ENCODE measurements at places on chromosomes 11 and 22.

GRCh38 chr11:559712-560304, 730 bp downstream of the LMNTD2 start:
- no peak for DNase-seq

GRCh38 chr11:112294688-112295340, 34.2 kb upstream of the PLET1 start:
- DNase-seq, result no peak

GRCh38 chr11:68343761-68344256, 31.4 kb downstream of the LRP5 start:
- no peak for DNase-seq

DNA sequence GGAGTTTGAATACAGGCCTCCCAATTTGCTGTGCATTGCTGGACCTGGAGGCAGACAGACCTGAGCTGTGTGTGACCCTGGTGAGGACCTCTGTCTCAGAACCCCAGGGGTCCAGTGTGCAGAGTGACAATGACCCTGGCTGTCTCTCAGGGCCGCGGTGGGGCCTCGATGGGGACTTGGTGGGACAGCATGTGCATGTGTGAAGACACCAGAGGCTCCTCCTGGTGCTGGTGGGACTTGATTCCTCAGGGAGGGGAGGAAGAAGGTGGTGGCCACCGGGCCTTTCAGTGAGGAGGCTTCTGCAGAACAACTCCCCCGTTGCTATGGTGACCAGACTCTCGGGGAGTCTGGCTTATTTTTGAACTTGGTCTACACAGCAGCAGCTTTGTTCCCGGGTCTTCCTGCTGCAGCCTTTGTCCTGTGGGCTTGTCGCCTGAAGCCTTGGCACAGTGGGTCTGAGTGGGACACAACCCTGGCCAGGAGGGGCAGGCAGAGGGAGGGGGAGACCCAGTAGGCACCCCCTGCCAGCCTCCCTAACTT, 35.3 kb downstream of the MCM5 start:
- no peak for DNase-seq

GRCh38 chr22:46742576-46743221, 4.6 kb upstream of the CERK start:
- no peak for DNase-seq

DNA sequence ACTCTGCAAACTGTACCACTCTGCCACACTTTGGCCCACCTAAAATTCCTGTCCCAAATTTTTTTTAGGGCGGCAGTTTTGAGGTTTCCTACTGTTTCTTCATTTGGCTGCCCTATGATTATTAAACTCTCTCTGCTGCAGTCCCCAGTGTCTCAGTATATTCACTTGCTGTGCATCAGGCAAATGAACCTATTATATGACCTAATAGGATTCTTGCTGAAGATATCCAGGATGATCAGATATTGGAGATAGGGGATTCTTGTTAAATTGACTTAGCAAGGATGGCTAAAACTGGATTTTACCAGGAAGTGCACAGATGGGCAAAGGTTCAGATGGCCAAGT, 410.8 kb upstream of the DDI1 start:
- no peak for DNase-seq

- DNase-seq, result no peak
Observed at GRCh38 chr22:25392584-25392983, 171.9 kb upstream of the GRK3 start.

GRCh38 chr11:11816511-11817314, 25.1 kb upstream of the USP47 start:
- DNase-seq, result peak; percentile 54

DNA sequence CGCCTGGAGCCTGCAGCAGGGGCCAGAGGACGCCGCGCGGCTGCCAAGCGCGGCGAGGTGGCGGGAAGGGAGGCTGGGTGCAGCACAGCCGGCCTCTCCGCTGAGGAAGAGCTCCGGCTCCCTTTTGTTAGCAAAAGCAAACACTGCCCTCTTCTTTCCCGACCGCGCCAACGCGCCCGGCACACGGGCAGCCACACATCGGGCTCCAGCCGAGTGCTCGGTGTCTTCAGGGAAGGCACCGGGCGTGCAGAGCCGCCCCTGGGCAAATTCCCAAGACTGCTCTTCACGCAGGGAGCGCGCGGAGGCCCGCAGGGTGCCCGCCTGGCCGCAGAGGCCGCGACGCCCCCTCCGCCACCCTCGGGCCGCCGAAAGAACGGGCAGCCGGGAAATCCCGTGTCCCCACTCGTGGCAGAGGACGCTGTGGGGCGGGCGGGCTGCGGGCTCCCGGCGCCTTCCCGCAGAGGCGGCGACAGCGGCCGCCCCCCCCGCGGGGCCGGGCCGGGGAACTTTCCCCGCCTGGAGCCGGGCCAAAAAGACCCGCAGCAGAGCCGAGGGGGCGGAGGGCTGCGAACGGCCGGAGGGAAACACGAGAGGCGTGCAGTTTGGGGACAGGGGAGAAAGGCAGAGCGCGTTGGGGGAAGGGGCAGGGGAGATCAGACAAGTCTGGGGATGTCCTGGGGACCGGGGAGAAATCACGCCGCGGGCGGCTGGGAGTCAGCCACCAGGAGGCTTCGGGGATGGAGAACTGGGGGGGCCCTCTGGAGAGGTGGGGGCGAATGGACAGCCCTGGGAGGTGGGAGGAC, 931 bp downstream of the CADM1 start:
- no peak for DNase-seq

GRCh38 chr11:74672332-74672955, 58.8 kb downstream of the CHRDL2 start:
- DNase-seq, result no peak

DNA sequence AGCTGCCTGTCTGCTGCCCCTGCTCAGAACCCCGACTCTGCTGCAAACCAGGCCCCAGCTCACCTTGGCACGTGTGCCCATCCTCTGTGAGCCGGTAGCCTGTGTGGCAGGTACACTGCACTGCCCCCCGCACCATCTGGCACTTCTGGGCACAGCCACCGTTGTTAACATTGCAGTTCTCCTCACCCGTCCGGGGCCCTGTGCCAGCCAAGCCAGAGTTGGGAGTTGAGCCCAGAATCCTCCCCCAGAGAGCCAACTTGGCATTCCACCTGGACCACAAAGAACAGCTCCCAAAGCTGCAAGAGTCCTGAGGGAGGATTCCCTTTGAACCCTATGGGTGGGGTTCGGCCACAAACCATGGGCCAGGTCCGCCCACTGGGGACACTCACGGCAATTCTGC, 22.5 kb downstream of the LRP4 start:
- no peak for DNase-seq

DNA sequence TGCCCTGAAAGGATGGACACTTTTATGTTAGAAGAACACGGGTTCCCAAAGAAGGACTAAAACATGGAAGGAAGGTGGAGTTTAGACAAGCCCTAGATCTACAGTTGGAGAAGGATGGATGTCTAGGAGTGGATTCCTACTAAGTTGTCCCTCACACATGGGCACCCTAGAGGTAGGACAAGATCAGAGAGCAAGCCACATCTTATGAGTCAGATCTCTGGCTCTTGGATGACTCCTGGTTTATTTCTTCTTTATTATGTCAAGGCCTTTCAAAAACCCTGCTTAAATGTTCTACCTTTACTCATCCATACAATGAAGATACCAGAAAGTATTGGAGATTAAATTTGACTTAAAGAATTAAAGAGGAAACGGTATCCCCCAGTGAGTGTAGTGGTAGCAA, 34.4 kb downstream of the PRCP start:
- DNase-seq, result peak; percentile 42

- no peak for DNase-seq
Observed at GRCh38 chr11:126754591-126755426, 245.8 kb downstream of the KIRREL3 start.

DNA sequence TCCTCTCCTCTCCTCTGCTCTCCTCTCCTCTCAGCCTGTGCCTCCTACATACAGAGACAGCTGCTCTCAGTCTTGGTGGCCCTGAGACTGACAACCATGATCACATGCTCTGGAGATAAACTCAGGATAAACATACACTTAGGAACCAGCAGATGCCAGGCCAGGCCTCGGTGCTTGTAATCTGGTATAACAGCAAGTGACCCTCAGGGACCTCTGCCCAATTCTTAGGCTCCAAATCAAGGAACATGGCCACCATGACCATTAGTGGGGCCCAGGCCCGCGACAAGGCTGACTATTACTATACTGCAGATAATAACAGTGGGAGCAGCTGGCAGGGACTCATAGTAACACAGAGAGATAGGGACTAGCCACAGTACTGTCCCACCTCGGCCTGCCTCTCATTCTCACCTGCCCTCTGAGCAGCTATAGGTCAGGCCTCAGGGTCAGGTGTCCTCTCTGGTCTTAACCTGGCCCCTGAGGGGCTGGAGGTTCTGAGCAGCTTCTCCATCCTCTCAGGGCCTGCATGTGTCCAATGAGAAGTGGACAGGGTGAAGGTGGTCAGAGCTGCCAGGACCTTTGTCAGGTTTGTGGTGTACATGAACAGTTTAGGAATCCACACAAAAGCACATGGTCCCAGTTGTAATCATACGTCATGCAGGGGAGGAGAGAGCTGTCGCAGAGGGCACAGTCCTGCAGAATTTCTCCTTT, 106.1 kb downstream of the GGTLC2 start:
- no peak for DNase-seq

GRCh38 chr22:40690370-40690769, 11.1 kb downstream of the MCHR1 start:
- DNase-seq, result no peak

DNA sequence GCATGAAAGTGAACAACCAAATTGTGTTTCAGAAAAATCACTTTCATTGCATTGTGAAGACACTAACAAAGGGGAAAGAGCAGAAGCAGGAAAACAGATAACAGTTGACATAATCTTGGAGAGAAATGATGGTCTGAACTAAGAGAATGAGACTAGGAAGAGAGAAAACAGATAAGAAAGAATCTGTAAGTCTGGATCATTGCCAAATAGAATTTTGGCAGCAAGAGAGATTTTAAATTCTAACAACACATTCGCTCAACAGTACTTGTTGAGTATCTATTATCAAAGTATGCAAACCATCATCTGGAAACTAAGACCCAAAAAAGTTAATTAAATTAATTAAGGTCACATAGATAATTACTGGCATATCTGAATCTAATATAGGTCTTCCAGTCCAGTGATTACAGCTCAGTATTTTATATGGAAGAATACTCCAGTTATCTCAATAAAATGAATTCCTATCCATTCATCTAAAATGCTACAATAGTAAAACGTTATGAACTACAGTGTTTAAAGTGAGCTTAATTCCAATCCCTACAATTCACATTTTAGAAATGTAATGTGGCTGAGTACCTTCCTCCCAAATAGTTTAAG, 166.7 kb upstream of the FAT3 start:
- DNase-seq, result no peak

DNA sequence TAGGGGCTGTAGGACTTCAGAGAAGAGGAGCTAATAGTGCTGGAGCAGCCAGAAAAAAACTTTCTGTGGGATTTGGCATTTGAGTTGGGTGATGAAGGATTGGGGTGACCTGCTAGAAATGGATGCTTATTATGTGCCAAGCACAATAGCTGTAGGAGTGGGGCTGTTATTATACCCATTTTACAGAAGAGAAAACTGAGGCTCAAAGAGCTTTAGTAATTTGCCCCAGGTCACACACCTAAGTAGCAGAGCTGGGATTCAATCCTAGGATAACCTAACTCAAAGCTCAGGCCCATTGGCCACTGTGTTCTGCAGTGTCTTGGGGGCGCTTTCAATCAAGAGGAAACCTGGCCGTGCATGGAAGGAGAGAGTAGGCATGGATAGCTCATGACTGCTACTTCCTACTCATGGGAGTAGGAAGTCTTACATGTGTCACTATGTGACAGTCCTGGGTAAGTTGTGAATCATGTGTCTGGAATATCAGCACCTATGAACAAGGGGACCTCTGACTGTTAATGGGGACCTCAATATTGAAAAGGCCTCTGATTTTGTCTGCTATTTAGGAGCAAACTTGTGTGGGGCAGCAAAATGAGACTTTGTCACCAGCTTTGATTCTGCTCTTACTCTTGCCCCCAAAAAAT, 6.1 kb upstream of the ELF5 start:
- DNase-seq, result no peak

DNA sequence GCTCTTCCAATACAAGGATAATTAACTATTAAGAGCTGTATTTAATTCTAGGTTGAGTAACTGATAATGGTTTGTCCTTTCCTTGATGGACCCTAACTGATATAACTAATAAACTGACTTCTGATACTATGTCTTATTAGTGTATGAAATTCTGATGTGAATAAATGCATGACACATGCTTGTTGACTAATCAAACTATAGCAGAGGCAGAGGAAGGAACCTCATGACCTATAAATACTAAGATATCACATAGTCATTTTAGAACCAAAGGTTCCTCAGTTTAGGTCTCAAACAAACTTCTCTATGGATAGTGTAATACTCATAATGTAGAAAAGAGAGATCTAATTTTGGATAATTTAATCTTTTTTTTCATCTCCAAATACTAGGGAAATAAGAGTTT, 4.8 kb upstream of the HBD start:
- no peak for DNase-seq

DNA sequence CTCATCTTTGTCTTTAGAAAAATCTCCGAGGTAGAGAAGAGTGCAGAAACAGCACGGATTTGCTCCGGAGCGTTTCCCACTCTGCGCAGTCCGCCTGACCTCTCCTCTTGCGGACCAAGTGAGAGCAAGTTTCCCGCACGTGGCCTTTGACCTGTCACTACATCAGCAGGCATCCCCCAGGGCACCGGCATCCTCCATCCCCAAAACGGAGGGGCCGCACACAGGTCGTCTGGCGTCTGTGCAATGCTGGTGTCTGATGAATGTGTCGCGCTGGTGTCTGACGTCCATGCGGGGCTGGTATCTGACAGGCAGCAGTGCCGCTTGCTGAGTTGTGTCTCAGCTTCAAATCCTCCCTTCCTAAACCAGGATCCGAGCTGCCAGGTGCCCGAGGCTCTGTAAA, 739 bp upstream of the MRGPRE start:
- no peak for DNase-seq

- no peak for DNase-seq
Observed at GRCh38 chr11:15349413-15349812, 234.7 kb downstream of the INSC start.

GRCh38 chr22:41746567-41747400, 47.5 kb downstream of the MEI1 start:
- peak; percentile 87 for DNase-seq

DNA sequence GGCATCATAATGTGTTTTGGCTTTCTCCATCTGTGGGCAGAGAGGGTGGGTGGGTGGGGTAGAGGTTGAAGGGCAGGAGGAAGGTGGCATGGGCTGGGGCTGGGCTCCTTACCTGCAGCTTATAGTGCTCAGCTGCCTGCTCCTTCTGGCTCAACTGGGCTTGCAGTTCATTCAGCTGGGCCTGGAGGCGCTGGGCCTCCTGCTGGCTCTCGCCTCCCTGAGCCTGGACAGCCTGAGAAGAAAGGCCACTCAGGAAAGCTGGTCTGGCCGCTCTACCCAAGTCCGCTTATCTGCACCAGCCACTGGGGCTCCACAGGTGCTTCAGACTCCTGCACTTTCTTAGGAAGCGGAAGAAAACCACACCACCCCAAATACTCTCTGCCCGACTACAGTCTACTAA, 10.4 kb downstream of the IL18BP start:
- DNase-seq, result no peak

GRCh38 chr11:86244063-86244521, 461 bp upstream of the EED start:
- DNase-seq, result peak; percentile 83

DNA sequence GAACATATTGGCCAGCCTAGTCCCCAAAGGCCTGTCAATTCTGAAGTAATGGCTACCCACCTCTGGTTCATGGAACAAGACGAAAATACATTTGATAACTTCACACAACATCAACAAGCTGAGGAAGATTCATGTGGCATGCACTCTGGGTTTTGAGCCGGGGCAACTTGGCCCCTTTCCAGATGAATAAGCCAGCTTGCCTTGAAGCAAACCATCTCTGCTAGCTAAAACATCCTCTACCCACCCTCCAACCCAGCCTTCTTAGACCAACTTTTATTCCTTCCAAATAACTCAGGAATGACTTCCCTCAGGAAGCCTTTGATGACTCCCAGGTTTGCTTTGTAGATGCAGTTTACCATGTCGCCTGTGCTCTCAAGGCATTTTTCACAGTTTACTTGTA, 94.4 kb downstream of the SLC1A2 start:
- peak; percentile 34 for DNase-seq

Measured in fibroblast of mammary gland (primary cell).